Epithelial cell of umbilical artery (primary cell): ENCODE measurements at places on chromosomes 2 and 18. TPM values are rescaled to one million over a fixed set of nuclear protein-coding genes. Genes with fewer than 3 reads are reported as not detected.

DLX1 gene
- 0.32 TPM in 1 of 2 replicates, not detected in the other for total RNA-seq

LIPG gene
- total RNA-seq, result 88.9 and 150 TPM in 2 replicates

UGT1A4 gene
- not detected in 2 replicates for total RNA-seq

SERPINB13 gene
- total RNA-seq, result not detected in 2 replicates

RAMP1 gene
- total RNA-seq, result not detected in 2 replicates

CD302 gene
- total RNA-seq, result 4.5 and 5.5 TPM in 2 replicates

FIGN gene
- 0.65 and 1.1 TPM in 2 replicates for total RNA-seq

ALS2 gene
- total RNA-seq, result 33.8 and 40.9 TPM in 2 replicates

UGT1A7 gene
- total RNA-seq, result not detected in 2 replicates

ANXA4 gene
- total RNA-seq, result 16.4 and 17.5 TPM in 2 replicates

SAG gene
- total RNA-seq, result under 0.01 TPM in 1 of 2 replicates, not detected in the other

MRPL44 gene
- total RNA-seq, result 43.9 and 48.2 TPM in 2 replicates

CFLAR gene
- 288 and 437 TPM in 2 replicates for total RNA-seq
